ENCODE measurements at places on chromosomes 6 and 20.

DNA sequence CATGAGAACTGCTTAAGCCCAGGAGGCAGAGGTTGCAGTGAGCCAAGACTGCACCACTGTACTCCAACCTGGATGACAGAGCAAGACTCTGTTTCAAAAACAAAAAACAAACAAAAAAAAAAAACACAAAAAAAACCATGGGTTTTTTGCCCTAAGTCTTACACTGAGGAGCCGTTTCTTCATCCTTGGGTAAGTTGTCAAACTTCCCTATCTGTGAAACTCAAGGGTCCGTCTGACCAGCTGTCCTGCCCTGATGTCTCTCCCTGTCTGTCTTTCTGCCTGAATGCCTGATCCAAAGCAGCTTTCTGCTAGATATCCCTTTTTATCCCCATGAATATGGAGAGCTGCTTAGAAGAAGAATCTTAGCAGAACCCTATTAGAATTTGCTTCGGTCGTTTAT lies 41.3 kb upstream of the CLDN20 start:
- DNase-seq: no peak

GRCh38 chr20:52033313-52033712 lies 158.3 kb downstream of the ZFP64 start:
- no peak for DNase-seq

DNA sequence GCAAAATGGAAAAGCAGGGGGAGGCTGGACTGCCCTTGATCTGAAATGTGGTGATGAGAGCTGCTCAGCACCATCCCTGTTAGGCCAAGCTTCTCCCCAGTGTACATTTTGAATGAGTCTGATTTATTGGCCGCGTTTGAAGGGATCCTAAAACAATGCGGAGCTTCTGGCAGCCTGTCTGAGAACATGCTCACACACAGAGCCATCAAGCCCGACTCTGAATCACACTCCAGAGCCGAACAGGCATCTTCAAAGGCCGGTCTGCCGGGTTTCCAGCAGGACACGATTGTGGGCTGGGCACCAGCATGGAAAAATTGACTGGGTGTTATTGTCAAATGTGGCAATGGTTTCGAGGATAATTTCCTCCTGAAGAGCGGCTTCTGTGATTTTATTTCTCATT lies 235.9 kb downstream of the TFAP2C start:
- DNase-seq: no peak

GRCh38 chr20:813390-813789 lies 20.1 kb upstream of the FAM110A start:
- no peak for DNase-seq

- DNase-seq: no peak
These were observed 222.9 kb downstream of the EPHA7 start for GRCh38 chr6:93196406-93196970.

DNA sequence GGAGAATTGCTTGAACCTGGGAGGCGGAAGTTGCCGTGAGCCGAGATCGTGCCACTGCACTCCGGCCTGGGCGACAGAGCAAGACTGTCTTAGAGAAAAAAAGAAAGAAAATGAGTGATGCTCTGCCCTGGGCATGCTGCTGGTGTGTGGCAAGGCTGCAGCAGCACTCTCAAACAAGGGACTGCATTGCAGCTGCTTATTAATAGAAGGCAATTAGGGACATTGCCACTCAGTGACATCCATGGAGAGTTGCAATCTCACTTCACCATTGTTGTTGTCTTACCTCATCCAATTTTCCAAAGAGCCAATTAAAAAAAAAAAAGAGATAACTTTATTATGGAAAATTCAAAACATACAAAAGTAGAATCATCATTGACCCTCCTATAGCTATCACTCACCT lies 131.1 kb downstream of the LRRC1 start:
- DNase-seq: no peak

DNA sequence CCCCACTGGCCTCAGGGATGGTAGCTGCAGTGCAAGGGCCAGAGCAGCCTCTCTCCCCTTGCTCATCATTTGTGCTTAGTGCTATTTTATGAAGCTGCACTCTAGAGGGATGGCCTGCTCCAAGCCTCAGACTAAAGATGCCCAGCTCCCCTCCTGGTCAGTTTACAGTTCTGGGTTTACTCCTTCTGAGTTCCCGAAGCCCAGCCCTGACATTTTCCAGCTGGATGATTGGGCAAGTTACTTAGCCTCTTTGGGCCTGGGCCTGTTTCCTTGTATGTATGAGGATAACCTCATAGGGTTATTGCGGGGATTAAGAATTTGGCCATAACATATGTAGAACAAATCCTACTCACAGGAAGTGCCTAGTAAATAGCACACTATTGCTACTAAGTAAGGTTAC lies 31.8 kb upstream of the EMILIN3 start:
- no peak for DNase-seq

DNA sequence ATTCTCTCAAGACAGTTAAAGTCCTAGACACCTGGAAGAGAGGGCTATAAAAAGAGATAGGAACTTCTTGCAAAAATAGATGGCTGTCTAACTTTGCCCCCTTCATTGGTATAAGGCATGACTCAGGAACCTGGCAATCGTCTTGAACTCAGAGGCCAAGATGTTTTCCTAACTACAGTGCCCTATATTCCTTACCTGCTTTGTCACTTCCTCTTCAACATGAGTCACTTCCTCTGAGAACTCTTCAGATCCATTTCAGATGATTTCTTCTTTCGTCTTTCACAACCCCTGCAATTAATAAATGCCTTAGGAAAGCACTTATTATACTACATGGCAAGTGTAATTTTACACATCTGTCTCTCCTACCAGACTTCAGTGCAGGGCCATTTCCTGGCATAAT lies 83.5 kb downstream of the HAO1 start:
- no peak for DNase-seq

DNA sequence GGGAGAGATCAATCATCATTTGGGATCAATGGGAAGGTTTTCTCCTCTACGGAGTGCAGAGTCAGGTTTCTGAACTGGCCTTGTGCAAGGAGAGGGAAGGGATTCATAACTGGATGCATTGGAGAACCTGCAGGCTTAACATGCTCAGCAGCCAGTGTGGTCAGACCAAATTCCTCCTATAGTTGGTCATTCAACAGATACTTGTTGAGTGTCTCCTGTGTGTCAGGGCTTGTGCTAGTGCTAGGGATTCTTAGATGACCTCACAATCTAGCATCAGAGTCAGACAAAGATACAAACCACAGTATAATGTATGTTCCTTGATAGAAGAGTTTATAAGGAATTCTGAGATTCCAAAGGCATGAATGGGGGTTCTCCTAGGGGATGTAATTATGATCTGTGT lies 23.9 kb downstream of the RALY start:
- no peak for DNase-seq

DNA sequence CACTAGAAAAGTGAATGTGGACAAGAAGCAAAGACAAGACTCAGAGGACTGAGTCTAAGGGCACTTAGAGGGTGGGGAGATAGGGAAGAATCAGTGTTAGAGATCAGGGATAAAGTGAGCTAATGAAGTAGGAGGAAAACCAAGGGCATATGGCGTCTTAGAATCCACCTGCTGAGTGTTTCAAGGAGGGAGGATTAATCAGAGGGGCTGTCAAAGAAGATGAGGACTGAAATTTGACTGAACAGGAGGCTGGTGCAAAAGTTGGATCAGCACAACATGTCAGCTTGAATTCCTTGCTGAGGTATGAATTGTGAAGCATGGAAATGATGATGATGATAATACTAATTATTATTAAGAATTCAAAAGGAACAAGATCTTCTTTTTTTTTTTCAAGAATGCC lies 39.4 kb downstream of the PLCB4 start:
- DNase-seq: no peak

DNA sequence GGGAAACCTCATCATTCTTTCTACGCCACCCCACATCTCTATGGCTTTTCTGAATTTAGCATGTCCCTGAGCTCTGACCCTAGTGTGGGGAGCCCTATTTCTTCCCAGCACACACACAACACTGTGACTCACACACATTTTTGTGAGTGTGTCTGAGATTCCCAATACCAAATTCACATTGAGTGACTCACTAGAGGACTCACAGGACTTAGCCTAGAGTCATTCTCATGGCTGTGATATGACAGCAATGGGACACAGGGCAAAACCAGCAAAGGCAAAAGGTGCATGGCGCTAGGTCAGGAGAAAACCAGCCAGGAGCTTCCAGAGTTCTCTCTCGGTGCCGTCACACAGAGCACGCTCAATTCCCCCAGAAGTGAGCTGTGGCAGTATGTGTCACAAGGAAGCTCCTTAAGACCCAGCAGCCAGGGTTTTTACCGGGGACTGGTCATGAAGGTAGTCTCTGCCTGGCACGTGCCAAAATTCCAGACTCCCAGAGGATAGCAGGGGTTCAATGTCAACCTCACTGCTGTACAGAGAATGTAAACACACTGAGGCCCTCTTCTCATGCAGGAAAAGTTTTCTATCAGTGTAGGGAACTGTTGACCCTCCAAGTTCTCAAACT lies 6.2 kb downstream of the CSTL1 start:
- no peak for DNase-seq

DNA sequence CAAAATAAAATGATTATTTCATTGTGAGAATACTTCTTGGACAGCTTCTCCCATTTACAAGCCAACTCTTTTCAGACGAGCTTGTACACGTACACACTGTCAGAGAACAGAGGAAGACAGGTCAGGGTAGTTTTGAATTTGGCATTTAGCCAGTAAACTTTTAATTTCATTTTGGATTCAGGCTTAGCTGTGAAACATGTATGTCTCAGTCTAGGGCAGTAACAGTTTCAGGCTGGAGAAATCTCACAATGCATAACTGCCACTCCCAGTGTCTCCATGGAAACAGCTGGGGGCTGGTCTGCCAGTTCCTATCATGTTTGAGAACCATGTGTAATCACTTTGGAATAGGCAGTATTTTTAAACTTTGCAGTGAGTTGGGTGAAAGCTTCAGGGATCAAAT lies 22.0 kb upstream of the QKI start:
- no peak for DNase-seq

Data from NCI-H1930 (cell line).